HCT116 (cell line): ENCODE measurements at places on chromosomes 2 and 18. TPM values are rescaled to one million over a fixed set of nuclear protein-coding genes. Genes with fewer than 3 reads are reported as not detected.
A peak's percentile ranks its signal among the peaks of the same experiment; 100 is the strongest.

DNA sequence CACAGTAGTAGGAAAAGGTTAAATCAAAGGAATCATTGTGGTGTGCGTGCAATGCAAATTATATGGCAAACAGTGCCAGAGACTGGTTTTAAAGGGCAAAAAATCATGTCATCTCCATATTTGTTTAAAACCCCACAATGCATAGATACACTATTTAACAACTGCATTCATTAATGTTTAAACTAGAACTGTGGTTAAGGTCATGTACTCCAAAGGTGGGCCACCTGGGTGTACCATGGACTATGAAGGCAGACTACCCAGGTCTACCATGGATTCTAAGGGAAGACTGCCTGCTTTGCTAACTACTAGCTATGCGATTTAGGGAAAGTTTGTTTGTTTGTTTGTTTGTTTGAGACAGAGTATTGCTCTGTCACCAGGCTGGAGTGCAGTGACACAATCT, 356.3 kb downstream of the ZEB2 start:
- H3K27me3 ChIP-seq = no peaks in the 10 kb centered on the region
- H3K4me3 ChIP-seq = no peak overlapping the region
- H3K4me1 ChIP-seq = no peaks in the 10 kb centered on the region
- no peaks in the 10 kb centered on the region for H3K36me3 ChIP-seq
- no peak for DNase-seq
- no peak overlapping the region for H3K27ac ChIP-seq

GRCh38 chr2:154466226-154466625, 232.3 kb upstream of the KCNJ3 start:
- DNase-seq = no peak
- H3K27me3 ChIP-seq = no peaks in the 10 kb centered on the region
- no peaks in the 10 kb centered on the region for H3K4me1 ChIP-seq
- no peak overlapping the region for H3K4me3 ChIP-seq
- H3K27ac ChIP-seq = no peak overlapping the region

GRCh38 chr2:219778189-219778588, 150.8 kb downstream of the SLC4A3 start:
- no peaks in the 10 kb centered on the region for H3K27me3 ChIP-seq
- DNase-seq = no peak
- H3K4me3 ChIP-seq = no peak overlapping the region
- H3K36me3 ChIP-seq = peaks cover 7% of the 10 kb centered on the region; the same call in 1 of the 2 replicates
- no peak overlapping the region for H3K27ac ChIP-seq

DNA sequence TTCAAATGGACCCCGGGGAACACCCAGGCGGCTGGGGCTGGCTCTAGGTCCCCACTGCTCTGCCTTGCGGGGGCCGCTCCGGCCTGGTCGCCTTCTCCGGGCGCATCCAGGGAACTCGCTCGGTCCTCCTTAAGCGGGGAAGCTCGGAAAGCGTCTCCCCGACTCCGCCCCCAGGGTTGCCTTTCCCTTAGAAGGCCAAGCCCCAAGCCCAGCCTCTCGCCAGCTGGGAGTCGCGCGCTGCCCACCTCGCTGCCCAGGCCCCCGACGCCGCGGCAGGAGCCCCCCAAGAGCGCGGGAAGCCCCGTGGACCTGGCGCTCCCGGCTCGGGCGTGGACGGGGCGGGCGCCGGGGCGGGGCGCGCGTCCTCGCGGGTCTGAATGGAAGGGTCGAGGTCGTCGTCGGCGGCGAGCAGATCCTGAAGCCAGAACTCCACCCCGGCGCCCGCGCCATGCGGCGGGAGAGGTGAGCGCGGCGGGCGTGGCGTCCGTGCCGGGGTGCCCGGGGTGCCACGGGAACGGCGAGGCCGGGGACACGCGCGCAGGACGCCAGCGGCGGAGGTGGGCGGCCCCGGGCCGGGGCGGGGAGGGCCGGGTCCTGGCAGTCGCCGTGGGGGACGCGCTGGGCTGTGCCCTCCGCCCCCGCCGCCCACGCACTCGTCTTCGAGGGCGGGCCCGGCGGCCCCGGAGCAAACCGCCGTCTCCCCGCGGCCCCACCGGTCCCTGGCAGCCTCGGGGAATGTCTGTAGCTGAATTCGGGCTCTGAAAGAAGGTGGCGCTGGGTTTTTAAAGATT, at the start of gene BOK:
Gene BOK (plus strand): TSS at position 214 of the 791 bp plus-strand sequence. CDS start 739 bp downstream, outside the sequence.
- peak; percentile 72 for DNase-seq
- H3K27me3 ChIP-seq = no peaks in the 10 kb centered on the region
- peaks cover 4% of the 10 kb centered on the region for H3K36me3 ChIP-seq
- H3K4me1 ChIP-seq = peaks cover 29% of the 10 kb centered on the region; the same call in 1 of the 2 replicates

- no peaks in the 10 kb centered on the region for H3K4me1 ChIP-seq
- H3K4me3 ChIP-seq = no peak overlapping the region
- H3K36me3 ChIP-seq = no peaks in the 10 kb centered on the region
- no peak for DNase-seq
Observed at GRCh38 chr2:197890168-197890567, 85.8 kb downstream of the PLCL1 start.

DNA sequence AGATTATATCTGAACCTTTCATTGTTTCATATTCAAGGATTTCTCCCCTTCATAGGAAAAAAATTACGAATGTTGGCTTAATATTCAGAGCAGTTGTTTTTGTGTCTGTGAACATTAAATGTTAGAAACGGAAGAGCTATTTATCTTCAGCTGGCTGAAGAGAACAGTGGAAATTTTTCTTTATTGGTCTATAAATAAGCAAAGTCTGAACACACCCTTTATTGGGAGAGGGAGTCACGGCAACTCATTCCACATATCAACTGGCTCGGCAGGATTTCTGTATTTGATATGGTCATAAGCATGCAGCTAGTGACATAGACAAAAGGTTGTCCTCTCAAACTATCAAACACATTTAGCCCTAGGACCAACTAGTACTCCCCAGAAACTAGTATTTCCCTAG, 468.4 kb upstream of the HNRNPA3 start:
- H3K4me3 ChIP-seq = no peak overlapping the region
- DNase-seq = no peak
- H3K27ac ChIP-seq = no peak overlapping the region

- peaks cover 13% of the 10 kb centered on the region; the same call in 1 of the 2 replicates for H3K4me1 ChIP-seq
- H3K4me3 ChIP-seq = peak within 1 kb of the TSS; percentile 36
- DNase-seq = no peak
- H3K27me3 ChIP-seq = peaks cover 10% of the 10 kb centered on the region; the same call in 1 of the 2 replicates
Observed at GRCh38 chr2:222424276-222424728, at the start of gene SGPP2. Gene SGPP2, plus strand, starts transcription at chr2:222424543. Its CDS starts 60 bp downstream, at chr2:222424603.

- no peaks in the 10 kb centered on the region for H3K4me1 ChIP-seq
- H3K27me3 ChIP-seq = peaks cover 16% of the 10 kb centered on the region; the same call in 1 of the 2 replicates
- no peak for DNase-seq
- H3K36me3 ChIP-seq = no peaks in the 10 kb centered on the region
Observed at GRCh38 chr2:218060118-218060517, 8.9 kb upstream of the RUFY4 start.

EML6 gene
- total RNA-seq = 6.6 TPM

TMEFF2 gene
- total RNA-seq = not detected

NPAS2 gene
- total RNA-seq = 20.4 TPM
